Astrocyte (in vitro differentiated cells and primary cell): ENCODE measurements at places on chromosomes 16 and 17. TPM values are rescaled to one million over a fixed set of nuclear protein-coding genes. Genes with fewer than 3 reads are reported as not detected.

GRCh38 chr17:60292697-60293096 is 99.2 kb downstream of the USP32 start:
- DNase-seq: no peak

GRCh38 chr17:10021272-10021984 is 116.4 kb upstream of the RCVRN start:
- no peak for DNase-seq

- no peak for DNase-seq
These were observed 43.8 kb downstream of the LAT start for GRCh38 chr16:29028457-29029167.

- DNase-seq: no peak
These were observed 318.6 kb downstream of the PMP22 start for GRCh38 chr17:14946481-14946880.

DNA sequence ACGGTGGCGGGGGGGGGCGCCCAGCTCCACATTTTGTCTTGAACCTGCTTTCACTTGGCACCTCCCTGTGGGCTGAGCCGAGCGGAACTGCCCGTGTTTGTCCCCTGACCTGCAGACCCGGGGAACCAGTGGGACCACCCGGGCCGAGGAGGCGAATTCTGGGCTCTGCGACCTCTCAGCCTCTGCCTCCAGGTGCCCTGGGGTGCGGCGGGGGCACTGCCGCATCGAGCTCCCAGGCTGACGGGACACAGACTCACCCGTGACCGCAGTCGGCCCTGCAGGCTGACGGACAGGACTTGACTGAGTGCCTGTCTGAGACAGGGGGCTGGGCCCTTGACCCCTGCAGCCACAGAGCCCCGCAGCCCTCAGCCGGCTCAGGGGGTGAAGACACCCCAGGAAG is 11.1 kb upstream of the C1QTNF8 start:
- no peak for DNase-seq

The SEZ6L2 gene
- 69.6 and 90.6 TPM in 2 replicates for total RNA-seq

The TNP2 gene
- not detected in 2 replicates for total RNA-seq

The CD19 gene
- total RNA-seq: not detected in 2 replicates

The CDH8 gene
- total RNA-seq: 13.2 and 17.5 TPM in 2 replicates

The NPIPA5 gene
- 0.82 and 1.1 TPM in 2 replicates for total RNA-seq

The KRTAP2-2 gene
- not detected in 2 replicates for total RNA-seq
